ENCODE measurements at places on chromosomes 11 and 22. TPM values are rescaled to one million over a fixed set of nuclear protein-coding genes. Genes with fewer than 3 reads are reported as not detected.

PHOX2A gene
- not detected for total RNA-seq

CYP2D6 gene
- 1.0 TPM for total RNA-seq

IRAG1 gene
- 189 TPM for total RNA-seq

B4GAT1 gene
- total RNA-seq: 11.8 TPM

GP1BB gene
- total RNA-seq: not detected

ABCC8 gene
- total RNA-seq: 0.32 TPM

MOGAT2 gene
- total RNA-seq: not detected

OR52H1 gene
- total RNA-seq: 0.78 TPM

OR51E2 gene
- 1.2 TPM for total RNA-seq

Data from aorta (tissue), 5 donors.